Posterior cingulate gyrus (tissue), 11 donors: ENCODE measurements at places on chromosomes 6 and 20.
A peak's percentile ranks its signal among the peaks of the same experiment; 100 is the strongest.

- no peak for DNase-seq
Observed at GRCh38 chr6:25050356-25050755, 114.6 kb upstream of the RIPOR2 start.

- no peak for DNase-seq
Observed at GRCh38 chr20:3710011-3710466, 2.4 kb downstream of the SIGLEC1 start.

DNA sequence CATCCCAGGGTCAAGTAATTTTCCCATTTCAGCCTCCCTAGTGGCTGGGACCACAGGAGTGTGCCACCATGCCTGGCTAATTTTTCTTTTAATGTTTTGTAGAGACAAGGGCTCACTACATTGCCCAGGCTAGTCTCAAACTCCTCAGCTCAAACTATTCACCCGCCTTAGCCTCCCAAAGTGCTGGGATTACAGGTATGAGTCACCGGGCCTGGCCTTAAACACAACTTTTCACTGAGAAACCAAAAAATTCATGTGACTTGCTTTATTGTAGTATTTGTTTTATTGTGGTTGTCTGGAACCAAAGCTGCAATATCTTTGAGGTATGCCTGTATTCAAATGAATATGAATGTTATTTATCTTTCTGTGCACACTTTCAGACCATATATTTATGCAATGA lies 72.2 kb downstream of the RWDD2A start:
- no peak for DNase-seq

- DNase-seq: no peak
Observed at GRCh38 chr6:143410859-143411270, 39.6 kb downstream of the ADAT2 start.

- DNase-seq: no peak
Observed at GRCh38 chr20:1876217-1876921, 18.8 kb upstream of the SIRPA start.

GRCh38 chr20:59221707-59222252 lies 58.2 kb downstream of the ZNF831 start:
- no peak for DNase-seq

DNA sequence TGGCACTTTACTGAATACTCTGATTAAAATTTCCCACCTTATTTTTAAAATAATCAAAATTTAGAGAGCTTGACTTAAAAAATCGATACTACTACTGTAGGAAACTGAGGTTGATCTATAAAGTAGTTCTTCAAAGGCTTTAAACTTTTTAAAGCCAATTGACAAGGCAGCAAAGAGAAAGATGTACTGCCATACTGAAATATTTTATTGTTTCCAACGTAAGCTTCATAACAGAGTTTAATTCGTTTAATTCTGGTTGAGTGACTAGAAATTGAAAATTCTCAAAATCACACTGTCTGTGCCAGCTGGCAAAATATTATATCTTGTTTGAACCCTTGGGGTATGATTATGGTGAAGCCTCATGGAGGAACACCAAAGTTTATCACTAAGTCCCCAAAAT lies 207.6 kb downstream of the UNC5CL start:
- DNase-seq: no peak

DNA sequence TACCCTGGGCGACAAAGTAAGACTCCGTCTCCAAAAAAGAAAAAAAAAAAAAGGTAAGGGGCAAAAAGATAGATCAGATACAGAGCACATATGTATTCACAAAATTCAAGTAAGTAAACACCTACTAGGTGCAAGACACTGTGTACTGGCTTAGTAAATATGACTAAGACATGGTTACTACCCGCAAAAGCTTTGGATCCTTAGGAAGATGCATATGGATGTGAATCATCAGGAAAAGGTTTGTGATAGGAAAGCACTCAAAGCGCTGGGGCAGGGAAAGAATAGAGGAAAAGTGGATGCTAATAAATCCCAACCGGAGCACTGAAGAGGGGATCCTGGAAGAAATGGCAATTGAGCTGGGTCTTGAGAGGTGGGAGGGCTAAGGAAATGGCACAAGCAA lies 118.8 kb upstream of the FAM184A start:
- DNase-seq: no peak

DNA sequence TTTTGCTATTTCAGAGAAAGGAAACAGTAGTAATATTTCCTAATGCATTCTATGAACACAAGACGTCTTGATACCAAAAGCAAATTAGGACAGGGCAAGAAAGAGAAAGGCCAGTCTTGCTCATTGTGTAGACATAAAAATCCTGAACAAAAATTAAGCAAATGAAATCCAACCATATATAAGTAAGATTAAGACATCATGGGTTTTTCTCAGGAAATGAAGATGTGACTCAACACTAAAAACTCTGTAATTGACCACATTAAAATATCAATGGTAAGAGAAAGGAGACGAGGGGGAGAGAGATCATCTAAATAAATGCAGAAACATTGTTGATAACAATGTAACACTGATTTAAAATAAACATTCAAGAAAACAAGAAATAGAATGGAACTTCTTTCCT lies 205.4 kb downstream of the SOD2 start:
- no peak for DNase-seq

GRCh38 chr20:45947110-45947866 lies 12.8 kb downstream of the PCIF1 start:
- no peak for DNase-seq

- DNase-seq: no peak
Observed at GRCh38 chr6:84635081-84635761, 129.2 kb downstream of the TBX18 start.

- DNase-seq: no peak
Observed at GRCh38 chr6:25259756-25260155, 19.4 kb upstream of the CARMIL1 start.

DNA sequence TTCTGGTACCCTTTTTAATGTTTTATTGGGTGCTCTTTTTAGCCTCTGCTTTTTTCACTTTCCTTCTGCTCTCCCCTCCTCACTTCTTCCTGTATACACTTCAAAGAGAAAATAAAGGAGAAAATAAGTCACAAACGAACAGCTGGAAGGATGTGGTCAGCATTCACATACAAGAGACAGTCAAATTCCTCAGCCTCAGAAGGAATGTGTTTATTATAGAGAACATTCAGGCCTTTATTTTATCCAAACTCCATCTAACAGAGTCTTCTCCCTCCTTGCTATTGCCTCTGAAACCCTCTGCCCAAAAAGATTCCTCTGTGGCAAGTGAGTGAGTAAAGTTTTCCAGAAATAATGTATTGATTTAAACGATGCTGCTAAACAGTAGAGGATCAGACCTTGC lies 490.4 kb downstream of the FRK start:
- DNase-seq: no peak

GRCh38 chr6:163525926-163526325 lies 111.4 kb downstream of the QKI start:
- DNase-seq: no peak

GRCh38 chr6:141326426-141326825 lies 806.3 kb upstream of the GJE1 start:
- DNase-seq: no peak

DNA sequence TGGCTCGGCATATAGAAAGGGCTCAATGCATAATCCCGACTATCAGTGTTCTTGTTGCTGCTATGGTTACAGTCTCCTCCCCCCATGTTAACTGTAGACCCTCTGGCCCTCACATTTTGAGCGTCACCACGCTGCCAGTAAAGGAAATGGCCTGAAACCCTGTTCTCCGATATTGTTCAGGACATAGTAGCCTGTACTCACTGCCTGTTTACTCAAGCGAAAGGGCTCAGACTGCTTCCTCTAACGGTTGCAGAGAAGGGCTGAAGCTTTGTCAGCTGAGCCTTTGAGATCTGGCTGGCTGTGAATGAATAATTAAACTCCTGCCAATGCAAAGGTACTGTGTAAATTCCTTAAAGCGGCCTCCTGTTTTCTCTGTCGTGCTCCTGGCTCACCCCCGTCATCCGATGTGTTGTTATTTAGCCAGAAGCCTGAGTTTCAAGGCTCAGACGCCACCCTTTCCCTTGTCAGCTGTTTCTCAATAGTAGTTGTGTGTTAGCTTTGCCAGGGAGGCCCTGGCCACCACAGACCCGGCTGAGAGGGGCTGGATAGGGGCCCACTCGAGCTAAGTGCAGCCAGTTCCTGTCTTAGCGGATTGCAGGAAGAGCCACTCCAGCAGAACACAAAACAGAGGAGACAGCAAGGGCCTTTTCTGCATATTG lies 31.2 kb upstream of the RALGAPA2 start:
- DNase-seq: peak; percentile 43

- no peak for DNase-seq
Observed at GRCh38 chr20:10954137-10954840, 280.5 kb upstream of the JAG1 start.

DNA sequence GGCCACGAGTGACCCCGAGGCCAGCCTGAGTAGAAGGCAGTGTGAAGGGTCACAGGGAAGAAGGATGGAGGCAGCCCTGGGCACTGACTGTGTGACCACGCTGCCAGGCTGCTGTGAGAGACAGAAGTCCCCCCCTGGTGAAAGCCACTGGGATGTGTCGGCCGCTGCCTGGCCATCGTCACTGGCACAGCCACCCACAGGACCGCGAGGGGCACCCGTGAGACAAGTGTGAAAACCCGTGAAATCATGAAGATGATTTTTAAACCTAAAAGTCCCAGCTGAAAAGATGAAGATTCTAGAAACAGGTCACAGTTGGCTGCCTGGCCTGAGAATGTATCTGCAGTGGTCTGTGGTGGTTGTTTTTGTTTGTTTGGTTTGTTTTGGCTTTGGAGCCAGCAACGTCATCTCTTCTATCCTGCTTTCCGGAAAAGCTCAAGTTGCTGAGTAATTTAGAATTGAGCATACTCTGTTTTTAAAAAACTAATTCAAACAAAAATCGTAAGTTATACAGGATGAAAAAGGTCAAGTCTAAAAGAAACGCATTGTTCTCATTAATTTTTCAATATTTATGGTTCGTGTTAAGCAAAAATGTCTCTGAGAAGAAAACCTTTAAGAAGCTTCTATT lies 94.7 kb downstream of the HUS1B start:
- no peak for DNase-seq

GRCh38 chr6:84835340-84835739 lies 70.9 kb upstream of the TBX18 start:
- no peak for DNase-seq

- no peak for DNase-seq
Observed at GRCh38 chr6:84779380-84779779, 15.0 kb upstream of the TBX18 start.

- DNase-seq: no peak
Observed at GRCh38 chr20:8601542-8601912, 467.4 kb upstream of the PLCB4 start.

- DNase-seq: no peak
Observed at GRCh38 chr6:110039981-110040383, 61.9 kb downstream of the GPR6 start.

DNA sequence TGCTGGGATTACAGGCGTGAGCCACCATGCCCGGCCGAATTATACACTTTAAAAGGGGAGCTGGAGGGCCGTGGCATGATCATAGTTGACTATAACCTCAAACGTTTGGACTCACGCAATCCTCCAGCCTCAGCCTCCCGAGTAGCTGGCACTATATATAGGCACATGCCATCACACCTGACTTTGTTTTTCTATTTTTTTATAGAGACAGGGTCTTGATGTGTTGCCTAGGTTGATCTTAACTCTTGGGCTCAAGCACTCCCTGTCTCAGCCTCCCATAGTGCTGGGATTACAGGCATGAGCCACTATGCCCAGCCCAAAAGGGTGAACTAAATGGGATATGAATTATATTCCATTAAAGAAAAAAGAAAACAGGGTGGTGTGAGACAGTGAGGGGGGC lies 7.8 kb downstream of the PTGIS start:
- DNase-seq: no peak
